Tongue (tissue), 3 donors: ENCODE measurements at places on chromosomes 1 and 21.

- no peak for DNase-seq
These were observed 179.1 kb downstream of the FASLG start for GRCh38 chr1:172837816-172838679.

DNA sequence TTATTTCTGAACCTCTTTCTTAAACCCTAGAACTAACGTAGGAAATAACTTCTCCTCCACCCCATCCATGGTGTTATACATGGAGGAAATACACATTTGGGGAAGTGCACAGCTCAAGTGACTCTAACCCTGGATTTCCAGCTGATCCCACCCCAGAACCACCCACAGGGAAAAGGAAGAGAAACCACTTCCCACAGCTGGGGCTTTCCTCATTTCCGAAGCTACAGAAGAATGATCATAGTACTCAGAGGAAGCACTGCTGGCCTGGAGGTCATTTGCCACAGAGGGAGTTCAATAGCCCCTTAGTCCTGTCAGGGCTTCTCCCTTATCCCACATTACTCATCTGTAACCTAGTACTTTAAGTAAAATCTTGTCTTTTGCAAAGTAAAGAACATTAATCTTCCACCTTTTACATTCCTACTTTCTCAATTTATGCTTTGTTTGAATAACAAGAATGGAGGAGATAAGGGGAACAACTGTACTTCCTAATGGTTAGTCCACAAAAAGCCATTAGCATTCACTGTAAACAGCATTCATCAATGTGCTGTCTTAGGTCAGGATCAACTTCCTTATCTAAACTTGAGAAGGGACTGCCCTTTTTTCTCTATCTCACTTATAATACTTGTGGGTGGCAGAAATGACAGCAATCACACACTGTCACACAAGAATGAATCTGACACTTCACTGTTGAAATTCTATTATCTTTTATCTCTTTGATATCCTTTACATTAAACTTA, 63.0 kb upstream of the RGS1 start:
- DNase-seq: no peak

DNA sequence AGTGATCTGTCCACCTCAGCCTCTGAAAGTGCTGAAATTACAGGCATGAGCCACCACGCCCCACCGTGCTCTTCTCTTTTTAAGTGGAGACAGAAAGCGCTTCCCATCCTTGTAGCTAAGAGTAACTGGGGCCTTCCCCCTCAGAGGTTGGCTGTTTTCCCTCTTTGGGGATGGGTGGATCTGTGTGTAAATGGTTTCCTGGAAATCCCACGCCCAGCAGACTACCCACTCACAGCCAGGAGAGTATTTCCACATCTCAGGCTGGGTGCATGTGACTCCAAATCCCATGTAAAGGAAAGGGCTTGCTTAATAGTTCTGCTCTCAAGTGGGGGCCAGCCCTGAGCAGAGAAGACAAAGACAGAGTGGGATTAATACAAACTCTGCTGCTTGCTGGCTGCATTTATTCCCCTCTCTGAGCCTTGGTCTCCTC, 19.6 kb upstream of the TCEA3 start:
- DNase-seq: no peak

GRCh38 chr1:154833841-154834240, 36.2 kb downstream of the KCNN3 start:
- no peak for DNase-seq

- DNase-seq: no peak
These were observed 48.5 kb downstream of the RWDD3 start for GRCh38 chr1:95282518-95282895.

GRCh38 chr1:180616439-180616838, 15.4 kb upstream of the XPR1 start:
- DNase-seq: no peak

- peak; percentile 56 for DNase-seq
These were observed 55.6 kb downstream of the PTPRF start for GRCh38 chr1:43586136-43586731.
